ENCODE measurements at places on chromosomes 2 and 18.

- peak; percentile 12 for DNase-seq
Observed at GRCh38 chr2:126885751-126886210, 12.9 kb upstream of the TEX51 start.

- DNase-seq = no peak
Observed at GRCh38 chr2:136057802-136058140, 60.2 kb downstream of the CXCR4 start.

- DNase-seq = no peak
Observed at GRCh38 chr2:134957477-134957876, 38.9 kb downstream of the CCNT2 start.

DNA sequence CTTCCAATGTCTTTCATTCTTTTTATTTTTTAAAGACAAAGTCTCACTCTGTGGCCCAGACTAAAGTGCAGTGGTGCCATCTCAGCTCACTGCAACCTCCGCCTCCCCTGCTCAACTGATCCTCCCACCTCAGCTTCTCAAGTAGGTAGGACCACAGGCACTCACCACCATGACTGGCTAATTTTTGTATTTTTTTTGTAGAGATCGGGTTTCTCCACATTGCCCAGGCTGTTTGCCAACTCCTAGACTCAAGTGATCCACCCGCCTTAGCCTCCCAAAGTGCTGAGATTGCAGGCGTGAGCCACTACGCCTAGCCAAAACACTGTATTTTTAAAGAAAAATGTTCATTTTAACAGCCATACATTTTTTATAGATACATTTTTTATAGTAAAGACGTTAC is 12.7 kb downstream of the GCKR start:
- DNase-seq = no peak

- DNase-seq = no peak
Observed at GRCh38 chr2:219698748-219699439, 71.5 kb downstream of the SLC4A3 start.

GRCh38 chr2:135473567-135473966 is 57.5 kb downstream of the ZRANB3 start:
- DNase-seq = no peak

DNA sequence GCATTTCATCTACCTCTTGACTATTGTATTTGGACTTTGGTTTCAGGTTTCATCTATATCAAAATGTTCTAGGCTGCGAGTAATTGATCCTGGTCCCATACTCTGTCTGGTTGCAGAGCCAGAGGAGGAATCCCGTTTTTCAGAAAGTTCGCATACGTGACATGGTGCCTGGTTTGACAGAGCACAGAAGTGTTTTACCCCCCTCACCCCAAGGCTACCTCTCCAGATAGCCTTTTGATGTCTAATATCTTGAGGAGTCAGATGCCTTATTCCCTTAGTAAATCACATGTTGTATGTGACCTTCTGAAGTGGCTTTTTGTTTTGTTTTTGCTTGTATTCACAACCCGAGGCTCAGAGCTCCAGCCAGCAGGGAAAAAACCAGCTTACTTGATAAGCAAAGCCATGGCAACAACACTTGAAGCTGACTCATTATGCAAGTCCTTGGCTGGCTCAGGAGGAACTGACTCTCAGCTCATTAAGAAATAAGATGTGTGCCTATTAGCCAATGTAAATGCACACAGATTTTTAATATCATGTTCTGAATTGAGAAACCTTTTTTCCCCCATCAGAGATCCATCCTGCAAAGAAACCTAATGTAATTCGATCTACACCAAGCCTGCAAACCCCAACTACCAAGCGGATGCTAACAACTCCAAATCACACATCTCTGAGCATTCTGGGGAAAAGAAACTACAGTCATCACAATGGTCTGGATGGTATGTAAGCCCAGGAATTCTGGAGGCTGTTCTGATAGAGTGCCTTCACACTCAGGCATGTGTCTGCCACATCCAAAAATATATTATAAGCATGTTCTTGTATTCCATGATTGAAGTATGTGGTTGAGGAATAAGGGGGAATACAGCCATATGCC is 41.4 kb downstream of the OXER1 start:
- peak; percentile 28 for DNase-seq

GRCh38 chr2:233409286-233409991 is 55.1 kb downstream of the DGKD start:
- no peak for DNase-seq

DNA sequence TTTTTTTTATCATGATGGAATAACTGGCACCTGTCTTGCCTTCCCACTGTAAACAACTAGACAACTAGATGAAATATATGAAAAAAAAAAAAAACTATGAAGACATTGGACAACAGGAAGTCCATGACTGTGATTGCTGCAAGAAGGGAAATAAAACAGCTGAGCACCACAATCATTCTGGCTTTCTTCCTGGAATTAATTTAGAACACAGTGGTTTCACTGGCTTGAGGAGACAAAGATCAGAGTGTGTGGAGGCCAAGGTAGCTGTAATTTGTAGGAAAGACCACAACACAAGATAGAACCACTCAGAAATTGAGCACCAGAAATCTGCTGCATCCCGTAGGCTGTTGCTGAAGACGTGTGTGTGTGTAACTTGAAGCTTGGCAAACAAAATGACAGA is 121.1 kb upstream of the PID1 start:
- peak; percentile 33 for DNase-seq

- no peak for DNase-seq
Observed at GRCh38 chr2:240988146-240988545, 10.3 kb upstream of the SNED1 start.

DNA sequence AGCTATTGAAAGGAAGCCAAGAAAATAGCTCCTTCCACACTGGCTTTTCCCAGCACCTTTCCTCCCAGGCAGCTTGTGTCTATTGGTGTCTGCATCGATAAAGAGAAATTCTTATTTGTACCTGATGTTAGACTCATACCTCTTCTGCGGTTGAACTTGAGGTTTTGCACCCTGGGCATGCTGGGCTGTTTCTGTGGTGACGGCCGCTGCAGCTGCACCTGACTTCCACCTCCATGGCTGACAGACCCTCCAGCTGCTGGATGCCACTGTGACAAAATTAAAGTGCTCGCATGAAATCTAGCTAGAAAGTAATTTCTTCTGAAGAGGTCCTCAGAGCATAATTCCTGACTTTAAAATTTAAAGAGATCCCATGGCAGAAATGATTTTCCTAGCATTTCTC is 6.6 kb downstream of the FECH start:
- DNase-seq = no peak

GRCh38 chr2:80496775-80497174 is 192.2 kb upstream of the LRRTM1 start:
- no peak for DNase-seq

DNA sequence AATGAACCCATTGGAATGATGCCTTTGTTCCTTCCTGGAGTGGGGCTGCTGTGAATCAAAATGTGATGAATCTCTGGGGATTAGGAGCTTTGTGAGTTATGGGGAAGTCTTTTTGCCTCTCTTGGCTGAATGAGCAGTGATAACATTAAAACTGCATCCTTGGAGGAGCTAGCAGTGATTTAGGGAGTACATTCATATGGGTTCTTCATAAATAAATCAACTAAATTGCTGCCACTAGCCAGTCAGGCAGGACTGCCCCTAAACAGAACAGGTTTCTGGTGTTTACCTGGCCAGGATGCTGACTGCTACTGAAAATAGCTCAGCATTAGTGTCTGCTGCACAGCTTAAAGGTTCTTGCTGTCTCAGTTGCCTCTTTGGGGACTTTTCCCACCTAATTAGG is 244.5 kb upstream of the MEX3C start:
- no peak for DNase-seq

- no peak for DNase-seq
Observed at GRCh38 chr2:238776003-238776760, 71.7 kb upstream of the TWIST2 start.

- no peak for DNase-seq
Observed at GRCh38 chr18:21084511-21085078, 27.0 kb downstream of the ROCK1 start.

DNA sequence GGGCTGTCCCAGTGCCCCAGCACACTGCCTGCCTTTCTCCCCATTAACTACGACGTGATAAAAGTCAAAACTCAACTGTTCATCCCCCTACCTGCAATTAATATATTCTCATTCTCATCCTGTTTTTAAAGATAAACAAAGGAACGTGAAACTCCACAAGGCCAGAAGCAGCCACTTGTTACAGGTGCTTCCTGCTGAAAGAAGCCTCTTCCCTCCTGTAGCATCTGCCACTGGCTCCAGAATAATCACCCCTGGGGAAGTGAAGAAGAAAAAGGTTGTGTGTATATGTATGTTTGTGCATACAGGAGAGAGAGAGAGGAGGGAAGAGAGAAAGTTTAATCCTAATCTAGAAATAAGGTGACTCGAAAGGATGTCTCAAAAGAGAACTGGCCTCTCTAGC is 27.1 kb downstream of the KIAA2012 start:
- no peak for DNase-seq

DNA sequence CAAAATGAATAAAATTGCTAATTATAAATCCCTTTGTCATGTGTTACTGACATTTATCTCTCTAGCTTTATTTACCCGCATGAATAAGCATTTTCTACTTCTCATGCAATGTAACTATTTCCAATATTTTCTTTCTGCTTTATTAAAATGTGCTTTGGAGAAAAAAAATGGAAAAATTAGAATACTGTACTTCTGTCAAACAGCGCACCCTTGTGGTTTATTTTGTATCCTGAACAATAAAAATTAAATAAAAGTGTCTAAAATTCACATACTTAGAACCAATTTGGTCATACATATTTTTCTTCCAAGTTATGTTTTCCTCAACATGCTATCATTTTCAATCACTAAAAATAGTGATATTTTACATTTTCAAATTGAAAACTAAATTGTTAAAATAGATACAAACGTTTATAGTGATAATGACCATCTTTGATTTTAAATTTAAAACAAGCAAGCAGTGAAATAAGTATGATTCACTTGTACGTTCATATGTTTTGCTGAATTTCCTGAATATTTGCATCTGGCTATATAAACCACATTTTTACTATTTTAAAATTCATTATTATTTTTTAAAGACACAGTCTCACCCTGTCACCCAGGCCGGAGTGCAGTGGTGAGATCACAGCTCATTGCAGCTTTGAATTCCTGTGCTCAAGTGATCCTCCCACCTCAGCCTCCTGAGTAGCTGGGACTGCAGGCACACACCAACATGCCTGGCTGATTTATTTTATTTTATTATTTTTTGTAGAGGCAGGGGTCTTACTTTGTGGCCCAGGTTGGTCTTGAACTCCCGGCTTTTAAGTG is 95.9 kb upstream of the GRB14 start:
- DNase-seq = no peak
